Hypothalamus (tissue), 51 donors: ENCODE measurements at places on chromosomes 1 and 21.

DNA sequence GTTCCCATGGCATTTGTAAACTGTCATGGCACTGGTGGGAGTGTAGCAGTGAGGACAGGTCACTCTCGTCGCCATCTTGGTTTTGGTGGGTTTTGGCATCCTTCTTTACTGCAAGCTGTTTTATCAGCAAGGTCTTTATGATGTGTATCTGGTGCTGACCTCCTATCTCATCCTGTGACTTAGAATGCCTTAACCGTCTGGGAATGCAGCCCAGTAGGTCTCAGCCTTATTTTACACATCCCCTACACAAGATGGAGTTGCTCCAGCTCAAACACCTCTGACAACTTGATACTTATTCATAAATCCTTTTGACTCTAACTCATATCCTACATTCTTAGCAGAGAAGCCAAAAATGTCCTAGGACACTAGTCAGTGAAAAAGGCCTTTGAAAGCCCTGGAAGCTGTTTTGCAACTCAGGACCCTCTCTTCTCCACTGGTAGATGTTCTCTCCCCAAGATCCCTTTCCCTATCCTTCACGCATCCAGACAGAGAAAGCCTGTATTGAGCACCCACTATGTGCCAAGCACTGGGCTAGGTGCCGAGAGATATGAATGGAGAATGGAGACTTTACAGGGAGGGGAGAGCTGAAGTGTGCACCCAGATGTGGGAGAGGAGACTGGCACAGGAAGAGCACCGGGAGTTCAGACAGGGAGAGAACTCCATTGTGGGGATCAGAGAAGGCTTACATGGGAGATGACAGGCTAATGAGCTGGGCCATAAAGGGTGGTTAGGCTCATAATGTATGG is 6.7 kb upstream of the CSRP1 start:
- no peak for DNase-seq

- DNase-seq: no peak
Observed at GRCh38 chr21:36959020-36959835, 7.2 kb downstream of the HLCS start.

DNA sequence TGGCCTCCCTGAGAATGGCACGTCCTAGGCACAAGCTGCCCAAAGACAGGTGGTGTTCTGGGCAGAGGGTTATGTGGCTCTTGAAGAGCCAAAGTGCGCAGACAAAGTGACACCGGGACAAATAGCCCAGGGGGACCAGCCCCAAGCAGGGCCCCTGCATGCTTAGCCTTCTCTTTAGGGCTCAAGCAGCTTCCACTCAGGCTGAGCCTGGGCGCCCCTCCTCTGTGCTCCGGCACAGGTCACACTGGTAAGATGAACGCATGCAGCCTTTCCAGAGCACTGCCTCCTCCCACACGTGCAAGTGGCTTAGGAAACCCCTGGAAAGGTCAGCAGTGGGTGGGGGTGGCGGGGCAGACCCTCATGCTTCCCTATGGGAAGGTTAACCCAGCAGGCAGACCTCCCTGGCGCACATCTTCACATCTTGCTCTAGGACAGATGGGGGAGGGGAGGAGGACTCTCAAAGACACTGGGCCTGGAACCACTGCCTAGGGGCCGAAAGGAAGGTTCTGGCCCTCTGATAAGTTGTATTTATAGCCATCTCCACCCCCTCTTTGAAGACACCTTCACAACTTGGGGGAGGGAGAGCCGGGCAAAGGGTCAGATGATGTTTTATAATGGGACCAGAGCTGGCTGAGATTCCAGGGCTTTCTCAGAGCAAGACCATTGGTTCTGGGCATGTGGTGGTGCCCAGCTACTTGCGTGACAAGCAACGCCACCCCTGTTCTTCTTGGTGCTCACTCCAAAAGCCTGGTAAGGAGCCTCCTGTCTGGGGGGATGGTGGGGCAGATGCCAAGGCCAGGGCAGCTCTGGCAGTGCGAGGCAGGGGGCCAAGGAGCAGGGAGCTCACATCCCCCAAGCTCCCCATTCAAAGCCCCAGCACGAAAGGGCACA is 5.5 kb downstream of the KLHL21 start:
- no peak for DNase-seq

GRCh38 chr1:161848676-161849075 is 82.6 kb downstream of the ATF6 start:
- DNase-seq: no peak

- DNase-seq: no peak
Observed at GRCh38 chr1:41158147-41158875, 83.8 kb downstream of the SCMH1 start.

- DNase-seq: no peak
Observed at GRCh38 chr1:246032031-246032551, 475.0 kb downstream of the SMYD3 start.

- DNase-seq: no peak
Observed at GRCh38 chr1:118862755-118863154, 125.4 kb downstream of the TBX15 start.

- DNase-seq: no peak
Observed at GRCh38 chr1:234246638-234247116, 126.6 kb upstream of the COA6 start.
